ENCODE measurements at places on chromosomes 5 and 9.

DNA sequence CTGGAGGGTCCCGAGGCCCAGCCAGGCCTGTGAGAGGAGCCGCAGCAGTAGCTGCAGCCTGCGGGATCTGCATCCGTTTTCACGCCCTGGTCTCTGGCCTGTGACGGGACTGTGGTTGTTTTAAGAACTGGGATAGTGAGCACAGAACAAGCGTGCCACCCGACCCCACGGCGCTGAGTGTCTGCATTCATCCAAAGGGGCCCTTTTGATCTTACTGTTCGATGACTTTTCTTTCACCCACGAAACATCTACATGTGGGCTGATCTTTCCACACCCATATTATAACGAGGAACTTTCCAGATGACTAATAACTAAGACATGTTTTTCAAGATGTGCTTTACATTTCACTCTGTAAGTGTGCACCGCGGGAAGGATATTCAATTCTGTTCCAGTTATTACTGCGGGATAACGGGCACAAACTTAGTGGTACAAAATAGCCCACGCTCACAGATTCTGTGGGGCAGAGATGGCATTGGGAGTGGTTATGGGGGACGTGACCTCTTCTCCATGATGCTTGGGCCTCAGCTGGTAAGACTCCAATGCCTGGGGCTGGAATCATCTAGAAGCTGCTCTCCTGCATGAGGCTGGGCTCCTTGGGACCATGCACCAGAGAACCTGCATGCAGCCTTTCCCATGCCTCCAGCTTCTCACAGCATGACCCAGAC is 165.0 kb downstream of the SYK start:
- DNase-seq = no peak

DNA sequence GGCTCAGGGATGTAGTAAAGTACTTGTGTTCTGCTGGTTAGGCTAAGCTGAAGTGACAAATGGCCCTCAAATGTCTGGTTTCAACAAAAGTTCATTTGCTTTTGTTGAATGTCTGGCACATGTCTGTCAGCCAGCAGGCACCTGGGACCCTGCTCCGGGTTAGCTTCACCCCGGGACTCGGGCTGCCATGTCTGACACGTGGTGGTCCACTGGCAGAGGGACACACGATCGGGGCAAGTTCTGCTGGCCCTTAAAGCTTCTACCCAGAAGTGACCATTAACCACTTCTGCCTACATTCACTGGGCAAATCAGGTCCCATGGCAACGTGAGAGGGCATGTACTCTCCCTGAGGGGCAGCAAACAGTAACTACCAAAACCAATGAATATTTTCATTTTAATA is 23.8 kb downstream of the POLR1E start:
- DNase-seq = no peak

- peak; percentile 47 for DNase-seq
These were observed 96.5 kb downstream of the ARHGAP26 start for GRCh38 chr5:142866563-142867275.

DNA sequence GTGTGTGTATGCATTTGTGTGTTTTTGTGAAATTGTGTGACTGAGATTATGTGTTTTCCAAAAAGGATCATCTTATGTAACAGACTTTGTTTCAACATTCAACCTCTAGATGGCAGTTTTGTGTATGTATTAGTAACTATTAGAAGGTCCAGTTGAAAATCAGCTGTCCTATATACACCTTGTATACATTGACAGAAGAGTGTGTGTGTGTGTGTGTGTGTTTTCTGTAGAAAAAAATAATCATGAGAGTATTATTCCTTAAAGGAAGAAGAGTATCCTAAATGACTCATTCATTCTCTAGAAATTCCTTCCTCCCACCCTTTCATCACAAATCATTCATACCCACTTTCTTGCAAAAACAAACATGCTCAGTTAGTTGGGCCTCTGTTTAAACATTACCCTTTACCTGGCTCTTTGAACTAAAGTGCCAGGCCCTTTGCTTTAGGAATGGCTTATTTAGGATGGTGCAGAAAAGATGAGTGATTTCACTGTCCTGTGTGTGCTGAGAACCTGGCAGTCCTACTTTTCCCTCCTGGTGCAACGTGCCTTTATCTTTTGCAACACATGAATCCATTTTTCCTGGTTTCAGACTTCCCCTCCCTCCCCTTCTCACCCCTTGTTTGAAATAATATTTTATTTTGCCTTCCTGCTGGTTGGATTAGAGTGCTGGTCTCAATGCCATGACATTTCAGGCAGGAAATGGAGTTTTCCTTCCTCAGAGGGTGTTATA is 152.2 kb downstream of the ARHGAP26 start:
- no peak for DNase-seq

DNA sequence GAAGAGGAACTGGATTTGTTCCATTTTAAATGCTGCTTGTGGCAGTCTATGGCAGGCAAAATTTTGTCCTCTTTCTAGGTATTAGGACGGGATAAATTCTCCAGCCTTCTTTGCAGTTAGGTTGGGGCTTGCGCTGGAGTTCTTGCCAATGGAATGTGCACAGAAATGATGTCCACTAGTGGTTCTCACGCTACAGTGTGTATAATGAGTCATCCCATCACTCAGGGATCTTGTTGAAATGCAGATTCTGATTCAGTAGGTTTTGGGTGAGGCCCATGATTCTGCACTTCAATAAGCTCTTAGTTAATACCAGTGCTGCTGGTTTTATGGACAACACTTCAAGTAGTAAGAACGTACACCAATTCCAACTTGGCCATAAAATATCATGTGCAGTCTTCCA is 317.6 kb upstream of the KLF4 start:
- no peak for DNase-seq

GRCh38 chr9:108565651-108566378 is 290.0 kb downstream of the ACTL7B start:
- no peak for DNase-seq

GRCh38 chr5:81125959-81126358 is 107.2 kb upstream of the CKMT2 start:
- no peak for DNase-seq

GRCh38 chr9:33662871-33663270 is 132.5 kb upstream of the PRSS3 start:
- DNase-seq = no peak

- no peak for DNase-seq
These were observed 1.6 kb downstream of the BICD2 start for GRCh38 chr9:92762781-92763708.

DNA sequence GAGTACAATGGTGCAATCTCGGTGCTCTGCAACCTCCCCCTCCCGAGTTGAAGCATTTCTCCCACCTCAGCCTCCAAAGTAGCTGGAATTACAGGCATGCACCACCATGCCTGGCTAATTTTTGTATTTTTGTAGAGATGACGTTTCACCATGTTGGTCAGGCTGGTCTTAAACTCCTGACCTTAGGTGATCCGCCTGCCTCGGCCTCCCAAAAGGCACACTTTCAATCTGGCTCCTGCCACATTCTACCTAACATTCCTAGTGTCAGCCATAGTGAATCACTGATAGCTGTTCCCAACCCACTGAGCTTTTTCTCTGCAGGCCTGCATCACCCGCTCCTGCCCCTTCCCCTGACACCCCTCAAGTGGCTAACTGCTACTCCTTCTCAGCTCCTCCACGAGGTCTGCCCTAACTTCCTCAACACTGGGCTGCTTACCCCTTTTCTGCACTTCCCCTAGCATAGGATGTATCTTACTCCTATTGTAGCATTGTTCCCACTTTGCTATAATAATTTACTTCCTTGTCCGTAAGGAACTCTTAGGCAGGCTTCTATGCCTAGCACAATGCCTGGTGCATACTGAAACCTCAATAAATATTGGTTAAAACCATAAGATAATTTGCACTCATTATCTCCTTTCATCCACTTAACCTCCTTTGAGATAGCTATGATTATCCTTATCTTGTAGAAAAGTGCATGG is 42.0 kb upstream of the LIFR start:
- no peak for DNase-seq

DNA sequence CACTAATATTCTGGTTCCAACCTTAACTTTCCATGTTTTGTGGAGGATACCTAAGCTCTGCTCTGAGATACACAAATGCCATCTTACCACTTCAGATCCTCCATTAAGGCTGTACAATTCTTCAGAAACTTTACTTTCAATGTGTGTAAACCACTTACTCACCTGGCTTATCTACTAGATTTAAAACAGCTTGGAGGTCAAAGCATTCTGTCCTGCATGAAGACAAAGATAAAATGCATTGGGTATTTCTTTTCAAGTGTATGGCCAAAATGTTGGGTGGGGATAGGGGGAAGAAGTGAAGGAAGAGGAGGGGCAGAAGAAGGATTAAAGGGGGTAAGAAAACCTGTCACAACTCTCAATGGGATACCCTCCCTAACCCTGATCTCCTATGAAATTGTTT is 939 bp downstream of the GOLGA1 start:
- no peak for DNase-seq

DNA sequence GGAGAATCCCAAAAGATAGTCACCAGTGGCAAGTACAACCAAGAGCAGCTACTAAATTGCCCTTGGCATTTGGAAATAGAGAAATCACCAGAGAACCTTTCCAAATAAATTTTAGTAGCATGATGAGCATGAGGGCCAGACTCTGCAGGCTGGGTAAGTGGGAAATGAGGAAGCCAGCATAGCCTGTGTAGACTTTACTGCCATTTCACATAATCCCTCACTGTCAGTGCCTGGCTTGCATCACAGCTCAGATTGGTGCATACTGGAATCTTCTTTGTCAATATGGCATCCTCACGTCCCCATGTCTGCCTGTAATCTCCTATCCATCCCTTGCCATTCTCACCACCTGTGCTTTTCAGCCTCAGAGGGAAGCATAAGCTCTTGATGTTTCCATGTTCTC is 14.5 kb downstream of the GRAMD2B start:
- no peak for DNase-seq

DNA sequence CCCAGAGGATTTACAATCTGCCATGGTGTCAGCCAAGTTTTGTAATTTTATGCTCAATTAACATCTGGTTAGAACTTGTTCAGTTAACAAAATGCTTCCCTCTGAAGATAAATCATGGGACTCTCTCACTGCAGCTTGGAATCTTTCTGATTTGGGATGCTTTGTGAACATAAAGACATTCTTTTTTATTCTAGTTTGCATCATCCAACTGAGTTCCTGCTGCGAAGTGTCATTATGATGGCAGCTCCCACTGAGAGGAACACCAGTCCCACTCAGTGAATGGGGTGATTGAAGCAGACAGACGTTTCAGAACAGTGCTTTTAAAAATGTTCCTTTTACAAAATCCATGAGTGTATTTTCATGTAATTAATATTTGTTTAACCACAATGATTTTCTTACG is 863.8 kb downstream of the TLE4 start:
- DNase-seq = no peak

DNA sequence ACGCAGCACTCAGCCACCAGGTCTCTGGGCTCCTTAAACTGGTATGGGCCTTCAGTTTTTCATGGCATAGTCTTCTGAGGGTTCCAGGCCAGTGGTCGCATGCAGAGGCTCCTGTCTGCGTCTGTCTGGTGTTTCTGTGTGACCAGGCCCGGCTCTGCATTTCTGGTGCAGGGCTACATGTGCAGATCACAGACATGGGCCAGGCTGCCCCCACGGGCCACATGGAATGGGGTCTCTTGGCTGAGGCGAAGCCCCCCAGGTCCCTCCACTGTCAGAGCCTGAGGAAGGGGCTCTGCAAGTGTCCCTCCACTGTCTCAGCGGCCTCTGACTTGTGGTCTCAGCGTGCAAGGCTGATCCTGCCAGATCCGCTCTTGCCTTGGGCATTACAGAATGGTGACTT is 15.6 kb upstream of the CARD19 start:
- DNase-seq = peak; percentile 14

GRCh38 chr5:7970816-7971215 is 101.9 kb downstream of the MTRR start:
- no peak for DNase-seq

DNA sequence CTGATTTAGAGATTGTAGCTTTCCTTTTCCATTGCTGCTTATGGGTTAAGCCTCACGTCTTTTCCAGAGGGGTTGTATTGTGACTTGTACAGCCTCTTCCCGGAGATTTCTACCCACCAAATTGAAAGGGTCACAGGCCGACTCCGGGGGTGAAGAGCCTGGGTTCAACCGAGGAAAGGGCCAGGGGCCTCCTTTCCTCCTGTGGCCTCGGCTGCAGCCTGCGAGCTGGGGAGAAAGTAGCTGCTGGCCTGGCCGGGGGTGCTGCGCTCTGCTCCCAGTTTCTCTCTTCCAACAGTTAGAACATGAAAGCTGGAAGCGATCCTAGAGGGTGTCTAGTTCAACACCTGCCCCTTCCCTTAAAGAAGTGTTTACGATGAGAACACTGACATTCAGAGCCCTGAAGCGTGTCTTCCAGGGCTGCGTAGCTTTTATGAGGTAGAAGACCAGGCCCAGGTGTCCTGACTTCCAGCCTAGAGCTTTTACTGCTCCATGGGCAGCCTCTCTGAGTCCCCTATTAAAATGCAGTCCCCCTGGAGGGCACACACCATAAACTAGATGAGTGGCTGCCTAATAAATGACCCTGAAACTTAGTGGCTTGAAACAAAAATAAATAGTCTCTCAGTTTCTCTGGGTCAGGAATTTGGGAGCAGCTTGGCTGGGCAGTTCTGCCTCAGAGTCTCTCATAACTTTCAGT is 56.9 kb downstream of the ACER2 start:
- DNase-seq = no peak

- DNase-seq = no peak
These were observed 107.9 kb downstream of the NDUFAF2 start for GRCh38 chr5:61052882-61053281.

GRCh38 chr5:59125011-59125961 is 542.4 kb downstream of the RAB3C start:
- DNase-seq = peak; percentile 25

DNA sequence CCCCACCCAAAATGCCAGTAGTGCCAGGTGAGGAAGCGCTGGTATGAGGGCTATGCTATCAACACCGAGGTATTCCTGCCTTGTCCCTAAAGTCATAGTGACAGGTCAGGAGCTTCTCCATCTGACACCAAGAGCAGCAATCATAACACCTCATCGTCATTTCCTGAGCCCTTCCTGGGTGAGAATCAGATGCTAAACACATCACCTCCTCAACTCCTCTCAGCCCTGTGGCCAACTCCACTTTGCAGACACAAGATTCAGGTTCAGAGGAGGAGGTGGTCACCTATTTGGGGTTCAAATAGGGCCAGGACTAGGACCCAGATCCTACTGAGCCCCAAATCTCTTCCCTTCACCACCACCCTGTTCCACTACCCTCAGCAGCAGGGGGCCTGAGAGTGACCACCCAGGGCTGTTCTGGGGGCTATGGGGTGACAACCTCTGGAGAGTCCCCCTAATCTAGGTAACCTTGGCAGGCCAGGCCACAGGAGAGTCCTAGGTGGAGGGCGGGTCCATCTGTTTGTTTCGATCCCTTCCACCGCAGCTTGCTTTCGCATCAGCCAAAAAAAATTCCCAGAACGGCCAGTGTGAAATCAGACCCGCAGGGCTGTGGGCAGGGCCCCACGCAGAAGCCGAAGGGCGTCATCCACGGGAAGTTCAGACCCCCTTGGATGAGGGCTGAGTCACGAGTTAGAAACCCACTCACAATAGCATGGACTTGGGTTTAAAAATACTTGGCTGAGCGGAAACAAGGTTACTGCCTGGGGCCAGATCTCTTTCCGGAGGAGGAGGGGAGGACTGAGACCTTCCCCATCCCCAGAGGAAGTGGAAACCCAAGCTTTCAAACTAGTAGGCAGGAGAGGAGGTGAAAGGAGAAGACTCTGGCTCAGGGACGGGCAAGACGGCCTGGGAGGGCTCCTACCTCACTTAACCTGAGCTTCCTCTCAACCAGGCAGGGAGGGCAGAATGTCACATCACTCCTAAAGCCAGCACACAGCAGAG is 8.7 kb downstream of the STK10 start:
- peak; percentile 70 for DNase-seq

GRCh38 chr9:3903273-3903672 is 377.5 kb upstream of the RFX3 start:
- DNase-seq = no peak

All from activated naive CD4-positive, alpha-beta T cell treated with anti-CD3 and anti-CD28 coated beads, Interleukin-2, amount 10 ng/mL, durations not matched to agents 7 days and 5 days (primary cell).